Activated CD4-positive, alpha-beta T cell treated with anti-CD3 and anti-CD28 coated beads, Interleukin-2, amount 10 ng/mL, durations not matched to agents 7 days and 5 days (primary cell): ENCODE measurements at places on chromosomes 12 and 14. TPM values are rescaled to one million over a fixed set of nuclear protein-coding genes. Genes with fewer than 3 reads are reported as not detected.

GRCh38 chr12:16076970-16077522, 165.9 kb downstream of the DERA start:
- no peak overlapping the region for H3K4me3 ChIP-seq
- H3K27me3 ChIP-seq, result no peaks in the 10 kb centered on the region
- no peaks in the 10 kb centered on the region for H3K36me3 ChIP-seq

- no peaks in the 10 kb centered on the region for H3K36me3 ChIP-seq
- H3K27ac ChIP-seq, result no peak overlapping the region
- no peaks in the 10 kb centered on the region for H3K4me1 ChIP-seq
- peaks cover 9% of the 10 kb centered on the region for H3K27me3 ChIP-seq
- no peak overlapping the region for H3K4me3 ChIP-seq
These were observed 192.2 kb upstream of the PELI2 start for GRCh38 chr14:55926007-55926406.

GRCh38 chr12:132021031-132021871, 71.5 kb downstream of the EP400 start:
- peaks cover 54% of the 10 kb centered on the region for H3K36me3 ChIP-seq
- no peak overlapping the region for H3K27ac ChIP-seq
- no peaks in the 10 kb centered on the region for H3K4me1 ChIP-seq
- no peaks in the 10 kb centered on the region for H3K27me3 ChIP-seq

GRCh38 chr12:125573271-125573670, 508.0 kb downstream of the AACS start:
- H3K27me3 ChIP-seq, result no peaks in the 10 kb centered on the region
- no peak overlapping the region for H3K27ac ChIP-seq
- H3K4me1 ChIP-seq, result no peaks in the 10 kb centered on the region
- no peak overlapping the region for H3K4me3 ChIP-seq

TNS2 gene
- total RNA-seq, result 0.92 TPM

GALNT9 gene
- not detected for total RNA-seq
